ENCODE measurements at places on chromosomes 16 and 17.

- DNase-seq = no peak
These were observed 18.2 kb downstream of the HIGD1B start for GRCh38 chr17:44865931-44866330.

DNA sequence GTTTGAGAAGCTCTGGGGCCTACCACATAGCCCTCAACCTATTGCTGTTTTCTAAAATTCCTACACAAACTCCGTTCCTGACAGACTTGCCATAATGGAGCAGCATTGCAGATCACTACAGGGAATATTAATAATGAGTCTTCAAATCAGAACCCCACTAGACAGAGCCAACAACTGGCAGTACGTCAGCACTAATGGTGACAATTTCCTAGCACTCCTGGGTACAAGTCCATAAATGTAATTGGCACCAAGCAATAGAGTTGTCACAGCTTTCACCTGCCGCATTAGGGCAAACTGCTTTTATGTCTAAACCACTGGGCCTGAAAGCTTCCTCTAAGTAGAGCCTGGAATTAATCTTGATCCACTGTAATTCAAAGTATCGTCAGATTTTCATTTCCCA, 25.5 kb upstream of the ABAT start:
- DNase-seq = no peak

DNA sequence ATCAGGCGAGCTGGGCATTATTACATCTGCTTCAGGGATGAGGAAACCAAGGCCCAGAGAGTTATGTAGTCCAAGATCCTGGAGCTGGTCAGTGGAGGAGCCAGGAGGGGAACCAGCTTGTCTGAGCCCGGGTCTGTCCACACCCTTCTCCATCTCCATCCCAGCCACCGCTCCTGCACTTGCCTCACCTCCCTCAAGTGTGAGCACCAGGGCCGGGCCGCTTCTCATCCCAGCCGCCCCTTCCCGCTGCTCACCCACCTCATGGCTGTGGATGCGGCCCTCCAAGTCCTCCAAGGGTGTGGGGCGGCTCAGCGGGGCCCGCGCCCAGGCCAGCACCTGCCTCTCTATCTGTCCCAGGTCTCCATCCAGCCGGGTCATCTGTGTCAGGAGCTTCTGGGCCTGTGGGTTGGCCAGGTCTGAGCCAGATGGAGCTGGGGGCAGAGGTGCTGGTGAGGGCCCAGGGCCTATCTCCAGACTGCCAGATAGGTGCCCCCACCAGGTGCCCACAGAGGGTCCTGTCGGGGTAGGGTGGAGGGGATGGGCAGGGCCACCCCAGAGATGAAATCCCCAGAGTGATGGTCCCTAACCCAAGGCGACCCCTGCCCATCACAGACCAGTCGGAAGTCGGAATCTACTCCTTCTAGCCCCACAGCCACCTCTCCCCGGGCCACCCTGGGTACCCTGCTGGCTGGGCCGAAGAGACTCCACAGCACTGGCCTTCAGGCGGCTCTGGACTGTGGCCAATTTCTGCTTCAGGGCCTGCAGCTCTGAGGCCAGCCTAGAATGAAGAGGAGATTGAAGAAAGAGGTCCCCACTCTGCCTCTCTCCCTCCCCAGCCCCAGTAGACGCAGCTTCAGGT, 9.4 kb downstream of the EVPL start:
- peak; percentile 43 for DNase-seq

- DNase-seq = no peak
These were observed 37.7 kb upstream of the SREBF1 start for GRCh38 chr17:17874478-17874877.

GRCh38 chr16:4089251-4089810, 26.9 kb downstream of the ADCY9 start:
- DNase-seq = no peak
